Activated T-helper 9 cell treated with anti-CD3 and anti-CD28 coated beads, Interleukin-2, amount 50 U/mL, for 16 hours (primary cell): ENCODE measurements at places on chromosomes 6 and 20.

DNA sequence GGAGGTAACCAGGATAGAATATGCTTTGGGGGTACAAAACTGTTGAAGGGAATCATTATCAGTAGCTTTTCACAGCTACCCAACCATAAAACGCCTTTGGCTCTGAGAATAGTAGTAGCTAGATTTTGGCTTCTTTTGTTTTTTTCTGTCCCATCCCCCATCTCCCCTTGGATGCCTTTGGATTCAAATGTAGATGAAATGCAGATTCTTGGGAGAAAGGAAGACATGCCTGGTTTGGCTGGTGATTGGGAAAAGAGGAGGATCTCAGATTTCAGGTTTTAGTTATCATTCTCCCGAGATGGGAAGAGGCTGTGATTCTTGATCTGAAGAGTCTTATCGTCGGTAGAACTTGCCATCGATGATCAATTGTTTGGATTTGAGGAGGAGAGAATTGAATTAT, 3.5 kb upstream of the CDYL start:
- DNase-seq: no peak

DNA sequence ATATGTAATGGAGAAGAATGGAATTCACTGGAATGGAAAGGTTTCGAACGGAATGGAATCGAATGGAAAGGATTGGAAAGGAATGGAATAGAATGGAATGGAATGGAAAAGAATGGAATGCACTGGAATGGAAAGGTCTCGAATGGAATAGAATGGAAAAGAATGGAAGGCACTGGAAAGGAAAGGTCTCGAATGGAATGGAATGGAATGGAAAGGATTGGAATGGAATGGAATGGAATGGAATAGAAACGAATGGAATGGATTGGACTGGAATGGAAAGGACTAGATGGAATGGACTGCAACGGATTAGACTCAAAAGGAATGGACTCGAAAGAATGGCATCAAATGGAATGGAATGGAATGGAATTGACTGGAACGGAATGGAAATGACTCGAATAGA, 20.5 kb upstream of the DEFB115 start:
- DNase-seq: no peak

GRCh38 chr6:163412801-163413344, 1.6 kb upstream of the QKI start:
- DNase-seq: no peak

GRCh38 chr6:17962436-17963031, 24.9 kb downstream of the KIF13A start:
- no peak for DNase-seq

- no peak for DNase-seq
These were observed 127.9 kb upstream of the ADGRF1 start for GRCh38 chr6:47169785-47170616.

- DNase-seq: no peak
These were observed 279.7 kb downstream of the CDC5L start for GRCh38 chr6:44667226-44667625.
